ENCODE measurements at places on chromosomes 6 and 20. TPM values are rescaled to one million over a fixed set of nuclear protein-coding genes. Genes with fewer than 3 reads are reported as not detected.

GRCh38 chr6:11429577-11429976 is 108.0 kb upstream of the TMEM170B start:
- no peak for DNase-seq

DNA sequence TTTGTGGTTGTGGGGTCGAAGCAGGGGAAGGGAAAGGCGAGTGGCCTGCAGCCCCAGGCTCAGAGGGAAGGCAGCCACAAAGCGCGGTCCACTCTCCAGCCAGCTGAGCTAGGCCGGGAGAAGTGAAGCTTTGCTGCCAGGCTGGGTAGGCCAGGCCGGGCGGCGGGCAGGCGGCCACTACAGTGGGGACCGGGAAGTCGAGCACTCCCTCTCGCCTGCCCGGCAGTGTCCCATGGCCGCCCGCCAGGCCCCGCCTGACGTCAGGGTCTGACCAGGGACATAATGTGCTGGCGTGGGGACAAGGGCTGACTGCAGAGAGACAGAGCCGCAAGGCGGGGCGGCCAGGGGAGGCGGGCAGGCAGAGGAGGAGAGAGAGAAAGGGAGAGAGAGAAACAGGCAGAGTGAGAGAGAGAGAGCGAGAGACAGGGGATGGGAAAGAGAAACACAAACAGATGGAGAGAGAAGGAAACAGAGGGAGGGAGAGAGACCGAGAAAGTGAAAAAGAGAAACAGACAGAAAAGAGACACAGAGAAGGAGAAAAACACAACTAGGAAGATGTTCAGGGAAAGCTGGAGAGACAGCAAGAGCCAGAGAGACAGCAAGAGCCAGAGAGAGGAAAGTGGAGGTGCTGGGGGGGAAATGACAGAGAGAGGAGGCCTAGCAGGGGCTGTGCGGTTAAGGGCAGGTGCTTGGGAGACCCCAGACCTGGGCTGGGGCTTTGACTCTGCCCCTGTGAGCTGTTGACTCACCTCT is 94.5 kb upstream of the PTPN1 start:
- DNase-seq, result peak; percentile 99

DNA sequence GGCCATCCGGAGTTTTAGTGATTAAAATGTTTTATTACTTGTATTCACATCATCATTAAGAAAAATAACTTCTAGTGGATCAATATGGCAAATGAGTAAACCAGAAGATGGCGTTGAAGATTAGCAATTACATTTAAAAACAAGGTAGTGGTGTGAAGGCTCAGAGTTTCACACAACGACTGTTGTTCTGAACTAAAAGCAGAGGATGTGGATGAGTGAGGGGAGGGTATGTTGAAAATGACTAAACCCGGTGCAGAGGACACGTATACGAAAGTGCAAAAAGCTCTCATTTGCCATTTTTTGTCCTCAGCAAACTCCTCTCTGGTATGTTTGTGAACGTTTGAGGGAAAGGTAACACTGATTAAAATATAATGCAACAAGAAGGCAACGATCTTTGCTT is 1.9 kb upstream of the IRF4 start:
- DNase-seq, result no peak

KIF25 gene
- total RNA-seq, result 1.6 TPM

DNA sequence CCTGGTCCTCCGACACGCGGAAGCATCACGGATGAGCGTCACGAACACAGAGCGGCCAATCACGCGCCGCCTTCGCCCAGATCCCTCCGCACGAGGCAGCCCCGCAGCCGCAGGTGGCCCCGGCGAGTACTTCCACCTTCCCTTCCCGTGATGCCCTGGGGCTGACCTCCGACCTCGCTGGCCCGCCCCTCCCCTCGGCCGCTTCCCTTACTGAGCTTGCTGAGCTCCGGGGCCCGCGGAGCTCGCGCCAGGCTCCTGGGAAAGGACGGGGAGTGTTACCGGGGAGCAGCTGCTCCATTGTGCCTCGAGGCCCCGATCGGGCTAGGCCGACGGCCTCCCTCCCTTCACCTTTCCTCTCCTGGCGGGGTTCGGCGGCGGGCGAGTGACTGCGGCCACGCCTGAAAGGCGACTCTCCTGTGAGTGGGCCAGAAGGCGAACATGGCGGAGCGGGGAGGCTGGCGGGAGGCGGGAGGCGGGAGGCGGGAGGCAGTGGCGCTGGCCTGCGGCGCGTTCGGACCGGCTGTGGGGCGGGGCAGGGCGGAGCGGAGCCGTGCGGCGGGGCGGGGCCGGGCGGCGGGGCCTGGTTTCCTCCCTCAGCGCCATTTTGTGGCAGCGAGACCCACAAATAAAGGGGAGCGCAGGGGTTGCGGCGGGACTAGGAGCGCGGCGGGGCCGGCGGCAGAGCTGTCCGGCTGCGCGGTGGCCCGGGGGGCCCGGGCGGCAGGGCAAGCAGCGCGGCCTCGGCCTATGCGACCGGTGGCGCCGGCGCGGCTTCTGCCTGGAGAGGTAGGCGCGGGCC is at the start of gene WTAP:
Gene WTAP, plus strand, starts transcription at position 589 of the 799 bp plus-strand sequence. CDS start 8,760 bp downstream, outside the sequence.
- DNase-seq, result peak; percentile 97
